ENCODE measurements at places on chromosomes 4 and X.

GRCh38 chrX:56066016-56066415 is 166.1 kb upstream of the KLF8 start:
- DNase-seq: no peak

DNA sequence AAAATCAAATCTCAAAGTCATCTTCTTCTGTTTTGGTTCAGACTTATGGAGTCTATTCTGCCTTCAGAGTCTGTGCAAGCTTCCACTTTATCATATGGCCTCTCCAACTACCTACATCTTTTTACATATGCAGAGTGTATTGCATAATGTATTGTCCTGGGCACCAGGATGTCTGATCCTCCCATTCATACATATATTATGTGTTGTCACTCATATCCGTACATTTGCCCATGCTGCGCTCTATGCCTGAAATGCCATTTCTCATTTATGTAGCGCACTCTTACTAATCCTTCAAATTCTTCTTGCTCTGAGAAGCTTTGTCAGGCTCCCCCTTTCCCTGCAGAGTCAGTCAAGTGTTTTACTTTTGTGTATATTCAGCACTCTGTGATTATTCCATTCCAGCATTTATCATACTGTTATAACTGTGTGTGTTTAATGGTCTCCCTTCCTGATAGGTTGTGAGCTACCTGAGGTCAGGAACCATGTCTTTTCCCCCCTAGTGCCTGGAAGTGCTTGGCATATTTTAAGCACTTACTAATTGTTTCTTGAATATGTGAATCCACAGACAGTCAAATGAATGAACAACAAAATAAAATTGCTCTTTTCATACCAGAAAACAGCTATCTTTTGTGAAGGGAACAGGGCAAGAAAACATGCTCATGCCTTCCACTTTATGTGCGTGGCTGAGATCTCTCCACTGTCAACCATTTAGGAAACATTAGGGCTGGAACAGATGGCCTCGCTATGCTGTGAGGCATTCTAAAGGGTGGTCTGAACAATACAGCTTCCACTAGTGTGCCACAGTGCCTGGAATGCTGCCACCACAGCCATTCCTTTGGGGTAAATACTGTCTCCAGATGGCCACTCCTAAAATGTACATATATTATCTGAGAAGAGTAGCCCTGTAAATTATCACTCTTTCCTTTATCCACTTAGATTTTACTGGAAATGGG is 81.8 kb downstream of the GLUD2 start:
- no peak for DNase-seq

DNA sequence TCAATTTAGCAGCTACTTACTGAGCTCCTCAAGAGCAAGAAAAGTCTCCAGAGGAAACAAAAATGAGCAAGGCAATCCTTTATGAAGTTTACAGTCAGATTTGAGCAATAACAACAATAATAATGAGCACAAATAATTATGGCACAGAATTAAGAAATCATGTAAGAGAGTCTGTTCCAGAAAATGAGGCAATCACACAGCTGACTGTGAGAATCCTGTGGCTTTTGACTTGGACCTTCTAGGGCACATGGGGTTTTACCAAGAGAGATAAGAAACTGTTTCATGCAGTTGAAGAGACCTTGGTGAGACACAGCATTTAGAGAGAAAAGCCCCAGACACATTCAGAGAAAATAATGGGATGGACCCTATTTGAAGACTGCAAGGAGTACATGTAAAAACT is 362.6 kb upstream of the MAGEB2 start:
- no peak for DNase-seq

DNA sequence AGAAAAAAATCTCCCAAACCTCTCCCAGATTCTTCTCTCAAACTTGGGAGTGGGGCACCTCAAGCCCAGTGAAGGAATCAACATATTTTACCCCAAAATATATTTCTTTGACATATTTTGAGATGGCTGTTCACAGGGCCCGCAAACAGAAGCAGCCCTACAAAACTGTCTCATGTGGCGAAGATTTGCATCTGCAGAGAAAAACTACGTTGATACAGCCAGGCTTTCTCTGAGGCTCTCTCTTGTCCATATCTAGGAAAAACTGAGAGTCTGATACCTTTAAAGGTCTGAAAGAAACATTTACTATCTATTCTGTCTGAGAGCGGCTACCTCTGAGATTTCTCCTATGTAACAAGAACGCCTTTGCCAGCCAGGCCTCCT is 23.3 kb upstream of the TMSB4X start:
- DNase-seq: no peak

All from NCI-H510A (cell line).